ENCODE measurements at places on chromosomes 6 and 20. TPM values are rescaled to one million over a fixed set of nuclear protein-coding genes. Genes with fewer than 3 reads are reported as not detected.

DNA sequence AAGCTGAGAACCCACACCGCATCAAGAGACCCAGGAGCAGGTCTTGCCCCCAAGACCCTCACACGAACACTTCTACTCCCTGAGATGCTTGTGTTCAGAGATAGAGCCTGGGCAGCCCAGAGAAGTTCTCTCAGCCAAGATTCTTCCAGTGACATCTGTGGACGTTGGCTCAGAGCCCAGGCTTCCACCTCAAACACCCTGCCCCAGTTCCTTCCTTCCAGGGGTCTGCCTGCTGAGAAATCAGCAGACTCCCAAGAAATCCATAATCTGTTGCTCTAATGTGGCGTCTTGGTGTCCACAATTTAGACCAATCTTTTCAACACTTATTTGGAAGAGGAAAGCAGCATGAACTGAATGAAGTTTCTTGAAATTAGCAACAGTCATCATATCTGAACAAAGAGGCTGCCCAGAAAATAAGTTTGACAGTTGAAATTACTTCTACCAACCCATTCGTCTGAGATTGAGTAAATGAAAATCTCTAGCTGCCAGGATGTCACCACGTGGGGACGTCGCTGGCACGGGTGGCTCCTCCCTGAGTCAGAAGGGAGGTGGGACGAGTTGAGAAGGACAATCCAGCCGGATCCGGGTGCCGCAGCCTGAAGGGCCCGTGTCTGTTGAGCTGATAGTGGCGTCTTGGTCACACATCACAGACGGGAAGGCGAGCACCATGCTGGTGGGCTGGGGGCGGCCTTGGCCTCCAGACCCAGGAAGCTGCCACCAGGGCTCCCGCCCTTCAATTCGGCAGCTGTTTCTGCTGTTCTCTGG, 400.9 kb downstream of the TAF4 start:
- DNase-seq = no peak

DNA sequence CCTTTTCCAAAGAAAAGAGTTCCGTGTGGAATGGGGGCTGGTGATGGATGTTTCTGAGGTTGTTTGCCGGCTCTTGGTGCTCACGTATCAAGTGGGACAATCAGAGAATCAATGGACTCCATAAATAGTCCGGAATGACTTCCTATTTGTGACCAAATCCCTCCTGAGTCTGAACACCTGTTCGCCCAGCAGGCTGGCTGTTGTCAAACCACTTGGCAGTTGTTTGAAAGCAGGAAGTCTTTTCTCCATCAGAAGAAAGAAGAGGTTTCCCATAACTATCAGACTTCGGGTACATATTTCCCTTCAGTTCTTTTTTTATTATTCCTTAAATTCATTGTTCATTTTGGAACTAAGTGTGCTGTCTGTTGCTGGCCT, 154.7 kb upstream of the RIN2 start:
- DNase-seq = no peak

Gene WFDC12
- total RNA-seq = not detected

Gene DLK2
- 7.3 TPM for total RNA-seq

Gene MEI4
- total RNA-seq = 0.47 TPM

All from occipital lobe (tissue), 3 donors.